ENCODE measurements at places on chromosomes 4 and X.

DNA sequence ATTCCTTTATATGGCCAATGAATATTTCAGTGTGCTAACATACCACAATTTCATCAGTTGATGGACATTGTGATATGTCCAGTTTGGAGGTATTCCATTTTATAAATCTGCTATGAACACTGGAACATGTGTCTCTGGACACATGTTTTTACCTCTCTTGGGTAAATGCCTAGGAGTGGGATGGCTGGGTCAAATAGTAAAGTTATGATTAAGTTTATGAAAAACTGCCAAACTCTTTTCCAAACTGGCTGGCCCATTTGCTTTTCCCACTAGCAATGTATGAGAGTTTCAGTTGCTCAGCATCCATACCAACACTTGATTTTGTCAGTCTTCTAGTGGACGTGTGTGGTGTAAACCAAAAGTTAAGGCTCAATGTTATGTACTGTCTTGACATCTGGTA, 40.5 kb downstream of the CEP44 start:
- DNase-seq: no peak

DNA sequence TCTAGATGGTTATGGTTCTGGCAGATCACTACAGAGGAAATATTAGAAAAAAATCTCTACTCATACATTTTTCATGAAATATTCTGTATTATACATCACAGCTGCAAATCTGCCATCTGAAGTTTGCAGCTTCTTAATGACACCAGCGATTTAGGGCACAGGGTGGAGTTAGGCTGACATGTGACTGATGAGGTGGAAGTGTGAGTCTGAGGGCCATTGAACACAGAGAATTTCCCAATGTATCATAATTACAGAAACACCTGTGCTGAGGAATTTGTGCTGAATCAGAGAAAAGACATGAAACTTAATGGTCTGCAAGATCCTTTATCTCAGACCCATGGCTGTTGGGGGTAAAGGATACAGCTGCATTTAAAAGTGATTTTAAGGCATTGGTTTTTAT, 2025.6 kb upstream of the AGA start:
- no peak for DNase-seq

GRCh38 chr4:85725721-85726170, 250.8 kb downstream of the ARHGAP24 start:
- DNase-seq: no peak

GRCh38 chrX:50635817-50636365, 165.3 kb upstream of the DGKK start:
- no peak for DNase-seq

GRCh38 chrX:65598559-65599147, 64.1 kb upstream of the LAS1L start:
- DNase-seq: no peak

- DNase-seq: no peak
These were observed 191.0 kb upstream of the EMCN start for GRCh38 chr4:100708776-100709175.

GRCh38 chr4:59823311-59823710, 1376.8 kb upstream of the ADGRL3 start:
- DNase-seq: no peak

- no peak for DNase-seq
These were observed 14.6 kb downstream of the SDAD1 start for GRCh38 chr4:75976177-75976576.

- DNase-seq: no peak
These were observed 36.7 kb upstream of the TMEM164 start for GRCh38 chrX:109966246-109966645.

GRCh38 chrX:68743754-68744153, 85.1 kb upstream of the EFNB1 start:
- no peak for DNase-seq

GRCh38 chr4:170001745-170002267, 24.4 kb downstream of the MFAP3L start:
- DNase-seq: no peak

- peak; percentile 46 for DNase-seq
These were observed 513 bp downstream of the NHSL2 start for GRCh38 chrX:71910986-71911730.

- no peak for DNase-seq
These were observed 624.0 kb upstream of the IGFBP7 start for GRCh38 chr4:57734104-57734670.

DNA sequence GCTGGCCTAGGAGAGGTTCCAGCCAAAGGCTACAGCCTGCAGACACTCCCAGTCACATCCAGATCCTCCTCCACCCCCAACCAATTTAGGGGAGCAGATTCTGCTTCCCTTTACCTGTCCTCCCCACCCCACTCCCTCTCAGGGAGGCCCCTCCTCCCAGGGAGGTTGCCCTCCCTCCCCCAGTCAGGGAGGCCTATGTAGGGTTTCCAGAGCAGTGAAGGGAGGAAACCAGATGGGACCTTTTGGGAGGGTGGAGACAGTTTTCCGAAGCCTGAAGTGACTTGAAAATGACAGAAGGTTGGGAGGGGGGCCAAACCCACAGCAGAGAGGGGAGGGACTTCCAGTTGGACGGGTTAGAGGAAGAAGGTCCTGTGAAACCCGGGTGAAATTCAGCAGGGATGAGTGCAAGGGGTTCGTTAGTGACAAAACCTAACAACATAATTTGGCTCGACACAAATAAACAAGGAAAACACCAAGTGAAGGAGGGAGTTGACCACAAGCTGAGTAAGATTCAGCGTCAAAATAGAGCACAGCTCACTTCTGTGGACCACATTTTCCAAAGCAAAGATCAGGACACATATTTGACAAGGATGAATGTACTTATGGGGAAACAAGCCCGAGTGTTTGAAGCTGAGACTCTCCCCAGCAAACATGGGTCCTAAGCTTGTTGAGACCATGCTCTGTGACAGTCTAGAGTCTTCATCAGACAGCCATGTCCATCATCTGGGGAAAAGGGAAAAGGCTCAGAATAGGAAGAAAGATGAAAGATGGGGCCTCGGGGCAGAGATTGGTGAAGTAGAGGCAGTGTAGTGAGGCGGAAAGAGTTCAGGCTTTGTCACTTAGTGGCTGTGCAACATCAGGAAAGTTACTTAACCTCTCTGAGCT, 46.4 kb downstream of the PRPS1 start:
- DNase-seq: no peak

- DNase-seq: no peak
These were observed 168.5 kb upstream of the PCDH18 start for GRCh38 chr4:137700751-137701150.
